ENCODE measurements at places on chromosomes 1 and 21.

GRCh38 chr1:84726593-84727499 is 36.6 kb upstream of the SSX2IP start:
- no peak for DNase-seq

- no peak for DNase-seq
These were observed 543 bp downstream of the KRTAP12-4 start for GRCh38 chr21:44653656-44654575.

DNA sequence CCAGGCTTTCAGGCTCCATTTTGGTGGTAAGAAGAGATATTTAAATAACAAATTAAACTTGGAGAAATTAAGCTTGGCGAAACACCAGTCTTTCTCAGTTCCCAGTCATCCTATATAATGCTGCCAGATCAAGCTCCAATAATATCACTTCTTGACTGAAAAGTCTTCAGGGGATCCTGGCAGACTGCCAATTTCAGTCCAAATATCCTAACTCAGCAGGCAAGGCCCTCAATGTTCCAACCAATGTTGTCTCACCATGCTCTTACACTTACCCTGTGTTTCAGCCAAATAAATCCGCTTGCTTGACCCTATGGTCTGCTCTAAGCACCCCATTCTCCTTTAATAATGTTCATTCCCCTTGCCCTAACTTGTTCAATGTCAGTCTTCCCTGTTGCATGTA is 39.9 kb upstream of the BCL10 start:
- DNase-seq = no peak

DNA sequence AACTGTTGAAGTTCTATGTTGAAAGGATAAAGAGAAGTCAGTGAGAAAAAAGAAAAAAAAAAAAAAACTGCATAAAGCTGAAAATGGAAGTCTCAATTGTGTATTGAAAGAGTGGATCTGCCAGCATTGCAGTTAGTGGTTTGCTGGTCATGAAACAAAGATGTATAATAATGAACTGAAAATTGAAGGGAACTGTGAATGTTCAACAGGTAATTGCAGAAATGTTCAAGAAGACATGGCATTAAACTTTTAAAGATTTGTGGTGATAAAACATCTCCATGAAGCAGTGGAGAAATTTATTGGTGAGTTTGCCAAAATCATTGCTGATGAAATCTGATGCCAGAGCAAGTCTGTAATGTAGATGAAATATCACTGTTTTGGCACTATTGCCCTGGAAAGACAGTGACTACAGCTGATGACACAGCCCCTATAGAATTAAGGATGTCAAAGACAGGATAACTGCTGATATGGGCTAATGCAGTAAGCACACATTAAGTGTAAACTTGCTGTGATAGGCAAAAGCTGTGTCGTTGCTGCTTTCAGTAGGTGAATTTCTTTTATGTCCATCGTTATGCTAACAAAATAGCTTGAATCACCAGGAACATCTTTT is 71.0 kb downstream of the RD3 start:
- no peak for DNase-seq

- DNase-seq = no peak
These were observed 277.1 kb upstream of the SGIP1 start for GRCh38 chr1:66256629-66257572.

DNA sequence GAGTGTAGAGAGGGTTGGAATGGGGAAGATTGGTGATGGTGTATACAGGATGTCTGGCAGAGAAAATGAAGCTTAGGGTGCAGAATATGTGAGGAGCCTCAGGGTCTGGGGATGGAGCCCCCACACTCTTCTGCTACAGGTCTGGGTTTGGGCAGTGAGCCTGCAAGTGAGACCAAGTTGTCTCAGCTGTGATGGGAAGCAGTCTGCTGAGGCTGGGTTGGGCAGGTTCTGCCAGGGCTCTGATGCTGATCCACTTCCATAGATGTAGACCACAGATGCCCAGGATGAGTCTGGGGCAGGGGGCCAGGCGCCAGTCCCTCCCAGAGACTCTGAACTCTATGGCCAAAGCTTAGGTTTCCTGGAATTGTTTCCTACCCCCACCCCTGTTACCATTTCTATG is 516.9 kb downstream of the PTPRU start:
- DNase-seq = no peak

- no peak for DNase-seq
These were observed 381.2 kb upstream of the DUSP10 start for GRCh38 chr1:222123111-222123510.

GRCh38 chr1:162919034-162919433 is 58.1 kb upstream of the CCDC190 start:
- DNase-seq = no peak

- DNase-seq = no peak
These were observed 5.6 kb upstream of the CLEC20A start for GRCh38 chr1:178502330-178502714.

DNA sequence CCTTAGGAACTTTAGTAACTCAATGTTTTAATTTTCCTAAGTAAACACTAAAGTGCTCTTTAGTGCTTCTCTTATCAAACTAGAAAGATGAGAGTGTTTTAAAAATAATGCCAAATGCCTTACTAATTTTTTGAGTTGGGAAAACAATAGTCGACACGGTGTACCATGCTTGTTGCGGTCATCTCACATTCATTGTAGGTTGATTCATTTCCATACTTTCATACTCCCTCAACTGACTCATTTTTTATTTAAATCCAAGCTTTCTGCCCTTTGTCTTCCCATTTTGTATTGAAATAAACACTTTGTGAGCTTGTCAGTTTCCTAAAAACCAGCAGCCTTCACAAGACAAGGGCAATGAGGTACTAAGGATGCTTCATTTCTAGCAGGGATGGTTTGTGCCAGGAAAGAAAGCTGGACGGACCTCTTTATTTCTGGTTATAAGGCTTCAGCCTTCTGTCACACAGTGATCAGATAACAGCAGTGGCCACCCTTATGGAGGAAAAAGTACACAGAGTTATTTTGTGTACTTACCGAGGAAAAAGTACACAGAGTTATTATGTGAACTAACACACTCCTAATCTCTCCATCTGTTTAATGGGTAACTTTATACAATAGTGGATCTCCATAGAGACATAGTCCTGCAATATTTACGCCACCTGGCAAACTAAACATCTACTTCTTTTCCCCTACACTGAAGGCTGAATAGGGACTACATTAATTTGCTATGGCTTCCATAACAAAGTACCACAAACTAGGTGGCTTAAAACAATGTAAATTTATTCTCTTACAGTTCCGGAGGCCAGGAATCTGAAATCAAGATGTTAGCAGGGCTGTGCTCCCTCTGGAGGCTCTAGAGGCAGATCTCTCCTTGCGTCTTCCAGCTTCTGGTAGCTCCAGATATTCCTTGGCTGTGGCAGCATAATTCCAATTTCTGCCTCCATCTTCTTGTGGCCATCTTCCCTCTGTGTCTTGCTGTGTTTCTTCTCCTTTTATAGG is 13.0 kb upstream of the CCDC190 start:
- DNase-seq = no peak

DNA sequence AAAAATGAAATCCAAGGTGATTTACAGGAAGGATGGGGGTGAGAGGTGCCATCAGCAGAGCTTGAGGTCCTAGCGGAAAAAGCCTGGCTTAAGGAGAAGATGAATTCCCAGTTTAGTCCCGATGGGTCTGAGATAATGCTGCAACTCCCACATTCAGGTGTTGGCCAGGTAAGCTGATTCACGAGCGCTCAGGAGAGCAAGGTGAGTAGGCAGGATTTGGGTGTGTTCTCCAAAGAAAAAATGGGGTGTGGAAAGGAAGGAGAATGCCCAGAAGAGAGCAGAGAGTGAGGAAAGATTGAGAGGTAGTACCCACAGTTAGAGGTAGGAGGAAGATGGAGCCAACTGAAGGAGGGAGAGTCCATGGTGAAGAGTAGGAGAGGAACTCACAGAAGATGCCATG is 12.5 kb downstream of the RIMS3 start:
- no peak for DNase-seq

GRCh38 chr1:41559331-41559730 is 74.8 kb upstream of the EDN2 start:
- DNase-seq = no peak

DNA sequence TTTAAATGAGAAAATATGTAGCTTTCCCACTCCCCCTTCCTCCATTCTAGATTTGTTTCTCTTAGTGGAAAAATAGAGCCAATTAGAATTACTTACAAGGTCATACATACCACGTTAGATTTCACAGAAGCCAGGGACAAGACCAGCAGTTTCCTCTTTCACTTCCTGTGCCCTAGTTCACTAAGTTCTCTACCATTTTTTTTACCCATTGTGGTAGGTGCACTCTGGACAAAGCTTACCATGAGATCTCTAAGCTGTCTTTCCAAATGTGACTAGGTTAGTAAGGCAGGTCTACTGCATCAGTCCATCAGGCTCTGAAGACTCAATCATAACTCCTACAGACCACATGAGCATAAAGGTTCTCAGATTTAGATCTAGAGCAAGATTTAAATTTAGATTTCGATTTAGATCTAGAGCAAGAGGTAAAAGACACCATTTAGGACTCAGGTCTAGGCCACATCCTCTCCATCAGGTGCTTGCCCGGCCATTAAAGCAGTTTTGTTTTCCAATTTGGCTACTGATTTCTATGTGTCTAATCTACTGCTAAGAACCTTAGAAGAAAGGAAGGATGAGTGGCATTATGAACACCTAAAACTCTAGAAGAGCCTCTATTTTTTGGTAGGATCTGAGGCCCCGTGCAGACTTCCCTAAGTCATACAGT is 235.3 kb downstream of the FAF1 start:
- DNase-seq = no peak

- DNase-seq = no peak
These were observed 19.9 kb downstream of the MAN1A2 start for GRCh38 chr1:117387060-117387633.

DNA sequence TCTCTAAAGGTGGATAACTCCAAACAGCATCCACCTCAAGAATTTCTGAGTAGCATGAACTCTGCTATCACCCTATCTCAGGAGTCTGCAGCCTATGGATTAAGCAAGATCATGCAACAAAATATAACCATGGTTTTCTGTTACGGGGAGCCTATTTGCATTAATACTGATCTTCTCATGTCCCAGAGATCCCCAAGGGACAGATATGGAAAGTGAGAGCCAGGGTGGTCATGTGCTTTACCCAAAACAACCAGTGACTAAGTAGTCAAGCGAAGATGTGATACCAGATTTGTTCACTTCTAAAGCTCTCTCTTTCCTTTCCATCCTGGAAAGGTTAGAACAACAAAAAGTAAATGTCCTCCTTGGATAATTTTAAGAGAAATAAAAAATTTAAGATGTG is 125.1 kb downstream of the PRRX1 start:
- DNase-seq = no peak

- DNase-seq = no peak
These were observed 771 bp downstream of the RABGAP1L start for GRCh38 chr1:174160109-174160473.

- DNase-seq = no peak
These were observed 7.2 kb downstream of the C1orf116 start for GRCh38 chr1:207025146-207025880.

DNA sequence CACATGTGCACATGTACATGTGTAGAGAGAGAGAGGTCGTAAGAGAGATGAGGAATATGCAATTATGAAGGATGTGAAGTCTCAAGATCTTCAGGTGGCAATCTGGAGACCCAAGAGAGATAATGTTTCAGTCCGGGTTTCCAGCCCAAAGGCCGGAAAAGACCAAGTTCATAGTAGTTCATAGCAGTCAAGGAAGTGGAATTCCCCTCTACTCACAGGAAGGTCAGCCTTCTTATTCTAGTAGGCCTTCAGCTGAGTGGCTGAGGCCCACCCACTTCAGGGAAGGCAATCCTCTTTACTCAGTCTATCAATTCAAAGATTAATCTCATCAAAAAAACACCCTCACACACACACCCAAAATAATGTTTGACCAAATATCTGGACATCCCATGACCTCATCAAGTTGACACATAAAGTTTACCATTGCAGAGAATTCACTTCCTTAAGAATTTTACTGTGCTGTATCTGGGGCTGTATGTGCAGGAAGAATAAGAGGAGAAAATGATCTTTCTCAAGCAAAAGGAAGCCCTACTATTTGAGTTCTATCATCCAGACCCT is 114.6 kb downstream of the TNFSF18 start:
- no peak for DNase-seq

DNA sequence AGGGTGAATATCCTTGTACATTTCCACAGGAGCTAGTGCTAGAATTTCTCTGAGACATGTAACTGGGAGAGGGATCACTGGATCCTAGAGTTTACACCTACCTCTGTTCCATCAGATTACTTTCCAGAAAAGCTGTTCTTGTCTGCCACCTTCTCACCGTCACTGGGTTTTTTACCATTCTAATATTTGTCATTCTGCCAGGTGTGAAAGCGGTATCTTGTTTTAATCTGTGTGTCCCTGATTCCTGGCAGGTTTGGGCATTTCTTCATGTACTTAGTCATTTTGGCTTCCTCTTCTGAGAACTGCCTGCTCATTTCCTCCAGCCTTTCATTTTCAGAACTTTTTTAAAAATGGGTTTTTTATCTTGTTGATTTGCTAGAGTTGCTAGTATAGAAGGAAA is 5.1 kb downstream of the PMF1 start:
- DNase-seq = no peak

GRCh38 chr1:17251701-17252376 is 2.9 kb downstream of the PADI3 start:
- DNase-seq = no peak

GRCh38 chr1:53654216-53655210 is 84.5 kb downstream of the GLIS1 start:
- no peak for DNase-seq

GRCh38 chr1:214862421-214862820 is 220.1 kb upstream of the KCNK2 start:
- DNase-seq = no peak

GRCh38 chr1:201268604-201269151 is 14.6 kb upstream of the PKP1 start:
- DNase-seq = no peak

DNA sequence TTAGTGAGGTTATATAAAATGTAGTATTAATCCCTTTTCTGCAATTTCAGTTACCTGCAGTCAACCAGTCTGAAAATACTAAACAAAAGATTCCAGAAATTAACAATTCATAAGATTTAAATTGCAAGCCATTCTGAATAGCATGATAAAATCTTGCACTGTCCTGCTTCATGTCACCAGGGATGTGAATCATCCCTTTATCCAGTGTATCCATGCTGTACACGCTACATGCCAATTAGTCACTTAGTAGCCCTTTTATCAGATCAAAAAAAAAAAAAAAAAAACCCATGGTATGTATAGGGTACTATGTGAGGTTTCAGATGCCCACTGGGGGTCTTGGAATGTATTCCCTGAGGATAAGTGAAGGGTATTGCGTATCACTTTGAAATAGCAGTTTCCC is 191.3 kb upstream of the HP1BP3 start:
- no peak for DNase-seq

DNA sequence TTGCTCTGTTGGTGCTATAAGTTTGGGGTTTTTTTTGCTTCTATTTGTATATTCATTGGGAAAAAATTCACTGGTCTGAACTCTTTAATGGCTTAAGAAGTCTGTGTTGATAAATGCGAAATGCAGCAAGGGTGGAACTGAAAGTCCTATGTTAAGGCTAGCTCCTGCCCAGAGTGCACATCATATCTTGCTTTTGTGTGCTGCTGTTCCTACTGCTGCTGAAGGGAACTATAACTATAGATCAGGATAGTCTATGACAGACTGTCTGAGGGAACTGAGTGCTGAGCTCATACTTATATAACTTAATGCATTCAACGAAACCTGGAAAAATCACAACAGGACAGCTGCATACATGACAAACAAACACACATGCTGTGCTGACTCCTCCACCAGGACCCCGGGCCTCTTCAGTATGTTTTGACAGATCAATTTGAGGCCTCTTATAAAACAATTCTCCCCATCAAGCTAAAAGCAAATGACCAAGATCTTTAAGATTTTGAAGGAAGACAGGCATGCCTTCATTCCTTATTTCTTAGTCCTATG is 1031.5 kb upstream of the ADGRL2 start:
- DNase-seq = no peak
